Activated CD4-positive, alpha-beta T cell treated with anti-CD3 and anti-CD28 coated beads, Interleukin-2, amount 10 ng/mL, durations not matched to agents 7 days and 5 days (primary cell): ENCODE measurements at places on chromosomes 4 and X. TPM values are rescaled to one million over a fixed set of nuclear protein-coding genes. Genes with fewer than 3 reads are reported as not detected.

The ALAS2 gene
- not detected for total RNA-seq

The MAGEA3 gene
- total RNA-seq = not detected

DNA sequence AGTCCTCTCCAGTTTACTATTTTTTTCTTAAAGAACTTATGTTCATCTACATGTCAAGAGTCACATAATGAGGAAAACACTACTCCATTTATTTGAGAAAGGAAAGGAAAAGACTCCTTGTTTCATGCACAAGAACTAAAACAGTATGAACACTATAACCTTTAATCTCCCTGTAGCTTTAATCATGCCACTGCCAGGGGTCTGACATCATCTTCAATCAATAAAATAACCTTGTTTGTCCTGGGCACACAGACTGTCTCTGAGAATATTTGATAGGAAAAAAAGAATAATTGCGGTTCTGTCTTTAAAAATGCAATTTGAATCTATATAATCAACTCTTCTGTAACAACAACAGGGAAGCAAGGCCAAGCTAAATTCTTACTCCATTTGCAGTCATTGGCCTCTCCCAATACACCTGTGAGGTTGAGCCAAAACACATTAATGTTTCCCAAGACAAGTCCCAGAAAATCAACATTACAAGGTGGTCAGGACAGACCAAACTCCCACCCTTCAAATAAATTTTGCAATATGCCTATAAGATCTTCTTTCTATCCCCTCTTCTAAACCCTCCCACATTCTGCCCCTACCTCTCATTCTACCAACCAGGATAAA, 13.2 kb downstream of the AMOT start:
- H3K36me3 ChIP-seq = no peaks in the 10 kb centered on the region
- no peak overlapping the region for H3K27ac ChIP-seq
- no peak for DNase-seq
- no peak overlapping the region for H3K4me3 ChIP-seq
- H3K4me1 ChIP-seq = no peaks in the 10 kb centered on the region
- H3K27me3 ChIP-seq = no peaks in the 10 kb centered on the region

DNA sequence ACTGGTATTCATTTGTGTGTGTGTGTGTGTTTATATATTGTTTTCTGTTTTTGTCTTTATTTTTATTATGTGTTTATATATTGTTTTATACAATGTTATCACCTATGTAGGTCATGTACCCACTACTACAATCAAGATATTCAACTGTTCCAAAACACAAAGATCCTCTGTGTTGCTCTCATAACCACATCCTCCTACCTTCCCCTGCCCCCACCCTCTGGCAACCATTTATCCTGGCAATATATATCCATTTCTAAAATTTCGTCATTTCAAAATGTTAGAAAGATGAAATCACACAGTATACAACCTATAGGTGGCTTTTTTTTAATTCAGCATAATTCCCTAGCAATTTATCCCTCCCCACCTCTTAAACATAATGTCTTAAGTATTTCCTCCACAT, 18.8 kb upstream of the RPL34 start:
- peaks cover 6% of the 10 kb centered on the region for H3K36me3 ChIP-seq
- H3K27ac ChIP-seq = no peak overlapping the region
- H3K4me1 ChIP-seq = peaks cover 14% of the 10 kb centered on the region
- no peaks in the 10 kb centered on the region for H3K27me3 ChIP-seq
- H3K4me3 ChIP-seq = no peak overlapping the region

DNA sequence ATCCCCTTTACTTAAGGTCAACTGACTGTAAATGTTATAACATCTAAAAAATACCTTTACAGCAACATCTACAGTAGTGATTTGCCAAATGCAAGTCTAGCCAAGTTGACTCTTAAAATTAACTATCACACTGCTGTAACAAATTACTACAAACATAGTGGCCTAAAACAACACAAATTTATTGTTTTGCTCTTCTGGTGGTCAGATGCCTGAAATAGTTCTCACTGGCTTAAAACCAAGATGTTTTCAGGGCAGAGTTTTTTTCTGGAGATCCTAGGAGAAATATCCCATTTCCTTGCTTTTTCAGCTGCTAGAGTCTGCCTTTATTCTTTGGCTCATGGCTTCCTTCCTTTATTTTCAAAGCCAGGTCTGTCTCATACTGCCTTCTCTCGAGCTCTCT, 120.5 kb downstream of the ADGRL3 start:
- DNase-seq = no peak
- H3K27me3 ChIP-seq = no peaks in the 10 kb centered on the region
- H3K27ac ChIP-seq = no peak overlapping the region
- no peak overlapping the region for H3K4me3 ChIP-seq
- H3K36me3 ChIP-seq = no peaks in the 10 kb centered on the region

DNA sequence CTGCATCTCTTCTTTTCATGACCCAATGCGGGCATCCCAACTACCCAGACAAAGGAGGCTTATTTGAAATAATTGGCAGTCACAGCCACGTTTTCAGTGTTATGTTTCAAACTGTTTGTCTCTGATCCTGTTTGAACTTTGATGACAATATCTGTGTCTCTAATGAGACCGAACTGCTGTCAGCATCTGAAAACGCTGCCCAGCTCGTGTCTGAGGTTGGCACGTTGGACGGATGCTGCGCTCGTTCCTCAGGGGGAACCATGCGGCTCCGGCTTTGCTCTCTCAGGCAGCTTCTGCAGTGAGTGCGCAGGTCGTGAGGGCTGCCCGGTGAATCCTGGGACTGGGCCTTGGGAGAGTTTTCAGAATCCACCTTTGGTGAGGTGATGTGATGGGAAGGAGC, 58.4 kb upstream of the SORBS2 start:
- H3K27me3 ChIP-seq = no peaks in the 10 kb centered on the region
- no peak overlapping the region for H3K27ac ChIP-seq
- H3K4me3 ChIP-seq = no peak overlapping the region
- H3K4me1 ChIP-seq = no peaks in the 10 kb centered on the region
- H3K36me3 ChIP-seq = no peaks in the 10 kb centered on the region
- no peak for DNase-seq

DNA sequence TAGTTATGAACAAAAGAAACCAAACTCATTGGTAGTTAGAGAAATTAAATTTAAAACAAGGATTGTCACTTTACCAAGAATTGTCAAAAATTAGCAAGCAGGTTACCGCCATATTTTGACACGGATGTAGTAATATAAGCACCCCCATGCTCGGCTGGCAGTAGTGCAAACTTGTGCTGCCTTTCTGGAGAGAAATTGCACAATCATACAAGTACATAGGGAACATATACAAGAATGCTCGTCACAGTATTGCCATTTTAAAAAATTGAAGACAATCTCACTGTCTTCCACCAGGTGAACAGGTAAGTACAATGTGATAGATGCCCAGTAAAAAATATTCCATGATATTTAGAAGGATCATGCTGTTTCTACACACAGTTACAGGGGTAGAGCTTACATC, 55.6 kb upstream of the SLC39A8 start:
- DNase-seq = no peak
- no peaks in the 10 kb centered on the region for H3K4me1 ChIP-seq
- H3K27me3 ChIP-seq = peaks cover 4% of the 10 kb centered on the region
- H3K27ac ChIP-seq = no peak overlapping the region

GRCh38 chr4:3372264-3372932, 69.4 kb upstream of the HGFAC start:
- no peak for DNase-seq
- peaks cover 34% of the 10 kb centered on the region for H3K27me3 ChIP-seq
- H3K4me3 ChIP-seq = no peak overlapping the region
- no peaks in the 10 kb centered on the region for H3K36me3 ChIP-seq
